ENCODE measurements at places on chromosomes 7 and 10.

GRCh38 chr7:155329225-155329624 is 31.5 kb downstream of the INSIG1 start:
- DNase-seq, result no peak

DNA sequence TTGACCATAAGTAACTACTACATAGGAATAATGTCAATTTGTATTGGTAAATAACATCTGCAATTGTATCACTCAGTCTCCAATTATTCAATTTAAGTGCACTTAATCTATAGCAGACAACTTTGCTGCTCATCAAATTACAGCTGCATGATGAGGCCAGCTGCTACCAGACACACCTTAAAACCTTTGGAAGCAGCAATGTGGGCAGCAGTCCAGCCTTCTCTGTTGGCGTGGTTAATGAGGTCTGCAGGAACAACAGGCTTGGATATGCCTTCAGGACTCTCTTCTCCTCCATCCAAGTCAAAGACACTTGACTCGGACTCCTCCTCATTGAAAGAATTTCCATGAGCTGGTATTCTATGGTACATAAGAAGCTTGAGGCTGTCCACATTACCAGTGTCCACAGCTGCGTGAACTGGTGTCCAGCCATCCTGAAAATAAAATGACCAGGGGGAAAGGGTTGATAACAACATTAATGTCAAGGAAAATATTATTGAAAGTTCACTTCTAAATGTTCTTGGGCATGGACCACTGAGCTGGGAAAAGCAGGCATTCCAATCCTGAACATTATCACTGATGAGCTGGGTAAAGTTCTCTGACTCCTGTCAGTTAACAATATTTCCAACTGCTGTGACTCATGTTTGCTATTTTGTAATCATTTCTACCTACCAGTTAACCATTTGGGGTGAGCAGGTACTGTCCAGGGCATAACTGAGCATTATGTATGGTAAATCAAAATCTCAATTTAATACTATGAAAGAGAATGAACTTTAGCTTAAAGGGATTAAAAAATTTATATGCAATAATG is 95.7 kb downstream of the CTTNBP2 start:
- no peak for DNase-seq

- no peak for DNase-seq
Measured at GRCh38 chr7:10707519-10707918, 266.2 kb upstream of the PHF14 start.

- DNase-seq, result no peak
Measured at GRCh38 chr7:149819961-149820340, 18.2 kb upstream of the ZNF862 start.

- no peak for DNase-seq
Measured at GRCh38 chr7:116780521-116780920, 81.9 kb upstream of the CAPZA2 start.

GRCh38 chr7:36733411-36733810 is 9.1 kb upstream of the AOAH start:
- DNase-seq, result no peak

DNA sequence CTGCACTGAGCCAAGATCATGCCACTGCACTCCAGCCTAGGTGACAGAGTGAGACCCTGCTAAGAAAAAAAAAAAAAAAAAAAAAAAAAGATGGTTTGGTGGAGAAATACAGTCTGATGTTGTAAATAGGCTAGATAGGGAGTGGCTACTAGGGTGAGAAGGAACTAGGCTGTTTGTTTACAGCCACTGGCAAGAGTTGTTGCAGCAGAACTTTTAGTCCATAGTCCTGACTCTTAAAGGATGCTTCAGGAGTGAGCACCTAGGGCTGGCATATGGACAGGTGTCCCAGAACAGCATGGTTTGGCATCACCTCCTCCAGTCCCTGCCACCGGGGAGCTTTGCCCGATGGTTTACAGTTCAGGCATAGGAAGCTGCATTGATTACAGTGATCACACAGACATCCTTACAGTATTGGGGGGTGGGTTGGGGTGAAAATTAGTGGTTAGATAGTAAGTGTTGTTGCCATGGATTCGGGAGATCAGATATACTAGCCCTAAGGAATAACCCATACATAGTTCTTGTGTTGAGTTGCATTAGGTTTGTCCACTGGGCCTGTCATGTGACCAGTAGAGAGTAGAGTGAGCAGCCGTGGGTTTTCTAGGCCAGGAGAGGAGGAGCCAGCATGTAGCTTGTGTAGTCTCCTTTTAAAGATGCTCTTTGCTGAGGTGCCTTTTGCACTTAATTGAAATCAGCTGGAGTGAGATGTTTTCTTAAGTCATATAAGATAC is 35.9 kb downstream of the ZRANB1 start:
- no peak for DNase-seq

GRCh38 chr7:45181991-45182855 is 24.6 kb downstream of the RAMP3 start:
- DNase-seq, result no peak

DNA sequence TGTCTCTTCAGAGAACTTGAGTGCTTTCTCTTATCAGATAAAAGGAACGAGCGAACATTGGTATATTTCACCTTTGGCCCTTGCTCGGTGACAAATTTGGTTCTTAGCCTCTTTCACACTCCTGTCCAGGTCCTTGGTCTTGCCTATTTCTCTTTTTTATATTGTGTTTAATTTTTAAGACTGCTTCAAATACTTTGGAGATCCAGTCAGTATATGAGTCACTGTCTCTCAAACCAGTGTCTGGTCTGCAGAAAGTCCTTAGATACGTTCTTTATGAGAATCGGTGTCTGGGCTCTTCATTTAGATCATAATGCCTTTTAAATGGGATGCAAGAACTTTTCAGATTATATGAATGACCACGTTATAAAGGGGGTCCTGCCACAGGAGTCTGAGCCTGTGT is 55.0 kb downstream of the PIK3AP1 start:
- no peak for DNase-seq

DNA sequence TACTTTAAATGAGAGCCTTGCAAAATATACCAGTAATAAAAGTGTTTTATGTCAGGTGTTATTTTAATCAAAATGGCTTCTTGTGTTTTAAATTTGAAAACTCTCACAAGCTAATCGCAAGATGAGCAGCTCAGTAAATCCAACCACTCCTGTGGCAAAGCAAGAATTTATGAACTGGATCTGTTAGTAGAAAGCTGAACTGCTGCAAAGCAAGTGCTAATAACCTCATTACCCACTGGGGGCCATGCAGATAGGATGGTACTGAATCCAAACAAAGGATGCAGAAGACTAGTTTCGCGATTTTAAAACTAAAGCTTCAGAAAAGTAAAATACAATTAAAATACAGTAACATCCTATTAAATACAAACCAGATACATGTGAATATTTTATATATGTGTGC is 468.0 kb downstream of the PARD3 start:
- DNase-seq, result no peak

DNA sequence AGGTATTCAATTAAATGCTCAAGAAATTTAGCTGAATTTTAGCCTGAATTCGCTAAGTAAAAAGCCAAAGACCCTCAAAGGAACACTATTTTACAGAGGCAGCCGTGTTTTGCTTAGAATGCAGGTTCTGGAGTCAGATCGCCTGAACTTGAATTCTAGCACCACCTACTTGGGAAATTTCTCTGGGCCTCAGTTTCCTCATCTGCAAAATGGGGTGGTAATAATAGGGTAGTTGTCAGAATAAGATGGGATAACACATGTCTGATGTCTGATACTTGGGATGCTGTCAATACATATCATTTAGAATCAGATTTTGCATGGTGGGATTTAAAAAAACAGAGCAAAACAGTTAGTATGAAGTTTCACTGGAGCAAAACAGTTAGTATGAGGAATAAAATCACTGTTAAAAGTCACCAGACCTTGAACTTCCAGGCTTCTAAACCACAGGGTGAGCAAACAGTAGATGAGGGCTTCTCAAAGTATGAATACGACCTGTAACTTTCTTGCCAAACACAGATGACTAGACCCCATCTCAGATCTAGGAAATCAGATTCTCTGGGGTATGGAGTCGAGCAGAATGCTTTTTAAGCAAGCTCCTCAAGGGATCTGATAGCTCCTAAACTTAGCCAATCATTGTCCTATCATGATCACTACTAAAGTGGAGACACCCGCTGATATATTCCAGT is 75.4 kb downstream of the ATXN7L1 start:
- DNase-seq, result no peak

Measured in GM12878 (cell line).